Right hindlimb (tissue), 1 donor: ENCODE measurements at places on chromosomes 6 and 20.

DNA sequence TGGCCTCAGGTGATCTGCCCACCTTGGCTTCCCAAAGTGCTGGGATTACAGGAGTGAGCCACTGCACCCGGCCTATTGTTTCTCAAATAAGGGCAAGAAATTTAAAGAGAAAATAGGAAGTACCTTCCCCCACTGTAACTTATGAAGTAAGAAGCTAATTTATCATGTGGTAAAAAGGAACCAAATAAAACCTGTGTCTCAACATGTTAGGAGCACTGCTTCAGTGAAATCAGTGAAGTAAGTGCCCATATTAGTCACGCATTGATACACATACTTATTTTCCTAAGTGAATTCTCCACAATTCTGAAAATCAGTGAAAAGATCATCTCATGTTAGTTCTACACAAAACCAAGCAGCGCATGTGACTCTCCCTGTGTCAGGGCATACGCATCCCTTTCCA lies 14.2 kb upstream of the LPA start:
- no peak for DNase-seq

DNA sequence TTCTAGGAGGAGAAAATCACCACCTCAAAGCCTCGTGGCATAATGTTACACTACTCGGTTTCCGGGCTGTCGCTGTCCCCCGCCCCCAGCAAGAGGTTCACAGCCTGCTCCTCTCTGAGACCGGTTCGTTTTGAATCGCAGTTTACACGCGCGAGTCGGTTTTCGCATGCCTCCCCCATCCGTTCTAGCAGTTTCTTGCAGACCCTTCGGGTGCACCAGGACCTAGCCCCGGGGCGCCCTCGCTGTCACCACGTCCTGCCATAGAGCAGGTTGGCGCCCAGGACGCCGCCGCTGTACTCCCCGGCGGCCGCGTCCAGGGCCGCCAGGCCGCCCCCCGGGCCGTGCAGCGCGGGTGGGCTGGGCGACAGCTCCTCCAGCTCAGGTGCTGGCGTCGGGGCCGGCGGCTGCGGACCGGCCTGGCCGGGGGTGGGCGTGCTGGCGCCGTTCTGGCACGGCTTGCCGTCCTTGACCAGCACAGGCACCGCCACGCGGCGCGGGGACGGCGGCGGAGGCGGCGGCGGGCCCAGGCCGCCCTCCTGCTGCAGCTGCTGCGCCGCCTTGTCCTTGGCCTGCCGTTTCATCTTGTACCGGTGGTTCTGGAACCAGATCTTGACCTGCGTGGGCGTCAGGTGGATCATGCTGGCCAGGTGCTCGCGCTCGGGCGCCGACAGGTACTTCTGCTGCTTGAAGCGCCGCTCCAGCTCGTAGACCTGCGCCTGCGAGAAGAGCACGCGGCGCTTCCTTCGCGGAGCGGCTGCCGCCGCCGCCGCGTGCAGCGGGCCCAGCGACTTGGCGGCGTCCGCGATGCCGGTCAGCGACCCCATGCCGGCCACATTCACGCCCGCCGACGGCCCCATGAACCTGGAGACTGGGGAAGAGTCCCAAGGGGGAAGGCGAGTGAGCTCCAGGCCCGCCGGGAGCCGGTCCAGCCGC lies 1.4 kb downstream of the NKX2-4 start:
- peak; percentile 38 for DNase-seq

- DNase-seq, result no peak
Measured at GRCh38 chr20:4483486-4483885, 238.2 kb upstream of the PRND start.

DNA sequence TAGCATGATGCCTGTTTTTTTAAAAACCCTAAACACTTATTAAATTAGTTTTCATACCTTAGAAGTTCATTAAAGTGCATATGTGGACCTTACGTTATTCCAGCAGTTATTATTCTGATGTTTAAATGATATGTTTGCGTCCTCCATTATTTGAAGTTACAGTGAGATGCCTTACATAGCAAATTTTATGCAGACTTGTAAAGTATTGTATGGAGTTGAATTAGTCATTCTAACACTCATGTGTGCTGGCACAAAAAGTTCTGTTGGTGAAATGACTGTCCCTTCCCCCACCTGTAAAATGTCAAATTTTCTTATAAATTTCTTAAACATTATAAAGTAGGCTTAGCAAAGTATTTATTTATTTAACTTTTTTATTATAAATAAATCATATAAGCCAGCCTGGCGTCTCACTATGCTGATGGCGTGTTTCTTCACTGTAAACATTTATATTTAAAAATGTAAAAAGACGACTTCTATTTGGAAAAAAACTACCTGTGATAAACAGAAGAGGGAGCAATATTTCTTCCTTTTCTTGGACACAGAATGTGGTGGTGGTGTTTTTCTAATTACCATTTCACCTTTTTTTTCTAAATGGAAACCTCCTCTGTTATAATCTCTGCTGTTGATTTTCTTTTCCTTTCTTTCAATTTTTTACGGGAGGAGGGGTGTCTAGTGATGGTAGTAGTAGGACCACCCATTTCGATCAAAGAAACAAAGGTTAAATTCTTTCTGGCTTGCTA lies 155.4 kb downstream of the RFPL4B start:
- DNase-seq, result no peak

DNA sequence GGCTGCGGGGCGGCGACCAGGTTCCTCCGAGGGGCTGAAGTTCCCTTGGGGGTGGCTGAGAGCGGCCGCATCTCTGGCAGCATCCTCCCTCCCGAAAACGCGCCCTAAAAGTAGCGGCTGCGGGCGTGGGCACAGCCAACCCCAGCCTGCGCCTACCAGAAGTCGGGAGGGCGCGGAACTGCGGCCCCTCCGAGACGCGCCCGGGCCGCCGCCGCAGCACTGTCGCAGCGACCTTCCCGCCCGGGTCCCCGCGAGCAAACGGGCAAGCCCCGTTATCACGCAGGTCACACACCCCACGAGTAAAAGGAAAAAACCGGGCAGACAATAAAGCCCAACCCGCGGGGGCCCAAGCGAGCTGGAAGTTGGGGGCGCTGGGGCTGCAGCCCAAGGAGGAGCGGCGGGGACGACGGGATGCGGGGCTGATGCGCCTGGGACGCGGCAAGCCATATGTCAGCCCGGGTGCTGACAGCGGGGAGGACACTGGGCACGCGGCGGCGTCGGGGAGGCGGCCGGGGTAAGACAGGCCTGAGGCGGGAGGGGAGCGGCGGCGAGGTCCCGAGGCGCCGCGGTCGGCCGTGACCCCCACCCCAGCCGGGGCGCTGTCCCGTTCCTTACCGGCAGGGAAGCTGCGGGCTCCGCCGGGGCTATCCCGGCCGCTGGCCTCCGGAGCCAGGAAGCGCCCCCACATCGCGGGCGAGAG lies 659 bp downstream of the CEP85L start:
- DNase-seq, result peak; percentile 74

DNA sequence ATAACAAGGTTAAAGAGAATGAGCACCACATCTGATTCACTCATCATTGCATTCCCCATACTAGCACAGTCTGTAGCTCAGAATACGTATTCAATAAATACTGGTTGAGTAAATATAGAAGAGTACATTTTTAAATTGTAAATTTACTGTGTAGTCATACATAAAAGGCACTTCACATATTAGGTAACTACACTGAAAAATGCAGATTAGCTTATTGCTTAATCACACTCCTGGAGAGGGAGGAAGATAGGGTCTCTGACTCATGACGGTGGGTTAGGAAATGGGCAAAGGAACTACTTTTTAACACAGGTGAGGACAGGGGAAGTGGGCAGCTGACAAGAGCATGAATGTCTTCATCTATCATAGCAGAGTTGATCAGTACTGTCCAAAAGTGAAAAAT lies 133.2 kb downstream of the TBC1D32 start:
- DNase-seq, result no peak

DNA sequence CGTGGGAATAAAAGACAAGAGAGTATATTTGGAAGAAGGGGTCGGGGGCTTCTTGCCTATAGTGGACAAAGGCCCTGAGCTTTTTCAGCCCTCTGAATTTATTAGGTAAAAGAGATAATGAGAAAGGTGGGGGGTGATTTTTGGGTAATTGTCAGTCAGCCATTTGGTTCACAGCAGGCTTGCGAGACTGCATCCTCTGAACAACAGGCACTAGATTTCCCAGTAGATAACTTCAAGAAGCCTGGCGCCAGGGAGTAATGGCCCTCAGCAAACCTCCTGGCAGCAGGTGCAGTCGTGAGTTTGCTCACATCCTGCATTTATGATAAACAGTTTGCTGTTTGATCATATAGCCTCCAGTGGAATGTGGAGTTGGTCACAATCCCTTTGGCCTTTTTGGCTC lies 609.0 kb downstream of the DHX35 start:
- DNase-seq, result no peak

DNA sequence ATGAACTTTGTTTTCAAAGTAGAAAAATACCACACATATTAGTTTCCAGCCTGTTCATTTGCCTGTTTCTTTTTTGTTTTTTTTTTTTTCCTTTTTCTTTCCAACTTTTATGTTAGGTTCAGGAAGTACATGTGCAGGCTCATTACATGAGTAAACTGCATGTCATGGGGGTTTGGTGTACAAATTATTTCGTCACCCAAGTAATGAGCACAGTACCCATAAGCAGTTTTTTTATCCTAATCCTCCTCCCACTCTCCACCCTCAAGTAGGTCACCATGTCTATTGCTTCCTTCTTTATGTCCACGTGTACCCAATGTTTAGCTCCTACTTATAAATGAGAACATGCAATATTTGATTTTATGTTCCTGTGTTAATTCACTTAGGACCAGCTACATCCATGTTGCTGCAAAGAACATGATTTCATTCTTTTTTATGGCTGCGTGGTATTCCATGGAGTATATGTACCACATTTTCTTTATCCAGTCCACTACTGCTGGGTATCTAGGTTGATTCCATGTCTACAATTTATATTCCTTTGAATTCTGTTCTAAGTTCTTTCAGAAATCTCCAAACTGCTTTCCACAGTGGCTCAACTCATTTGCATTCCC lies 31.8 kb downstream of the SNX14 start:
- no peak for DNase-seq

DNA sequence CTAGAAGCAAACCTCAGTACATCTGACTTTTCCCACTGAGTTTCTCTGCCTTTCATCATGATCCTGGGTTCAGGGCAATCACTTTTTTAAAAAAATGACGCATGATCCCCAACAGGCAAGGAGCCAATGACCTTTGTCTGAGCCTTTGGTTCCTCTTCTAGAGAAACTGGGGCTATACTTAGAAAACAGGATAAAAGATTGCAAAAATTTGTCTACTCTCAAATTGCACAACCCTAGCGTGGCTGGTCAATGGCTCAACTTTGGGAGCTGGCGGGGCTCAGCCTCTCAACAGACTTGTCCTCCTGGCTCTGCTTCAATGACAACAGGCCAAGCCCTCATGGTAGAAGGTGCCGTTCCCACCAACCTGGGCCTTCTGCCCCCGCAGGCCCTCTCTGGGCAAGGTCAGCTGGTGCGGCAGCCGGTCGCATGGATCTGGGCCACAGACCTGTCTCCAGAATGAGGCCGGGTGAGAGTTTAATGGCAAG lies 48.7 kb downstream of the PDYN start:
- DNase-seq, result no peak

DNA sequence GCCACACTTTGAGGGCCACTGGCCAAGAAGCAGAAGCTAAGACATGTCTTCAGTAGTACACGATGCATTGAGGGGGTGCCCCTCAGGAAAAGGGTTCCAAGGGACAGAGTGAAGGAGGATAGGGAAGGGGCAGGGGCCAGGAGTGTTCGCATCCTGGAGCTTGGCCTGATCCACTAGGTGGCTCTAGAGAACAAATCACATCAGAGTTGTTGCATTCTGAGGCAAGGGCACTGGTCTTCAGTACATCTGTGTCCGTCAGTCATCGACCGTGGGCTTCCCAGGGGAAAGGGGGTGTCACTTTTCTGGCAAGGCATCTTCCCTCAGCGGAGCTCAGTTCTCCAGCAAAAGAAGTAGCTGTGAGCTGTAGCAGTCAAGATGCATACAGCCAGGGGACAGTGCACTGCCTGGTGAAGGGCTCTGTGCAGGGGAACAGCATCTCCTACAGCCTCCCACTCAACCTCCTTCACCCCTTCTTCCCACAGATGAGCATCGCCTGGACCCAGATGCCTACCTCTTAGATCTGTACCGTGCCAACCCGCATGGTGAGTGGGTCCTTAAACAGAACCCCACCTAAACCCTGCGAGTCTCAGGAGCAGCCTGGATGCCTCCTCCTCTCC lies 47.8 kb downstream of the ARHGAP40 start:
- peak; percentile 63 for DNase-seq

- DNase-seq, result no peak
Measured at GRCh38 chr6:125516644-125517043, 214.9 kb upstream of the HDDC2 start.
